Activated T-helper 1 cell treated with Interleukin-2 at 50 U/mL for 16 hours (primary cell): ENCODE measurements at places on chromosomes 16 and 17.

DNA sequence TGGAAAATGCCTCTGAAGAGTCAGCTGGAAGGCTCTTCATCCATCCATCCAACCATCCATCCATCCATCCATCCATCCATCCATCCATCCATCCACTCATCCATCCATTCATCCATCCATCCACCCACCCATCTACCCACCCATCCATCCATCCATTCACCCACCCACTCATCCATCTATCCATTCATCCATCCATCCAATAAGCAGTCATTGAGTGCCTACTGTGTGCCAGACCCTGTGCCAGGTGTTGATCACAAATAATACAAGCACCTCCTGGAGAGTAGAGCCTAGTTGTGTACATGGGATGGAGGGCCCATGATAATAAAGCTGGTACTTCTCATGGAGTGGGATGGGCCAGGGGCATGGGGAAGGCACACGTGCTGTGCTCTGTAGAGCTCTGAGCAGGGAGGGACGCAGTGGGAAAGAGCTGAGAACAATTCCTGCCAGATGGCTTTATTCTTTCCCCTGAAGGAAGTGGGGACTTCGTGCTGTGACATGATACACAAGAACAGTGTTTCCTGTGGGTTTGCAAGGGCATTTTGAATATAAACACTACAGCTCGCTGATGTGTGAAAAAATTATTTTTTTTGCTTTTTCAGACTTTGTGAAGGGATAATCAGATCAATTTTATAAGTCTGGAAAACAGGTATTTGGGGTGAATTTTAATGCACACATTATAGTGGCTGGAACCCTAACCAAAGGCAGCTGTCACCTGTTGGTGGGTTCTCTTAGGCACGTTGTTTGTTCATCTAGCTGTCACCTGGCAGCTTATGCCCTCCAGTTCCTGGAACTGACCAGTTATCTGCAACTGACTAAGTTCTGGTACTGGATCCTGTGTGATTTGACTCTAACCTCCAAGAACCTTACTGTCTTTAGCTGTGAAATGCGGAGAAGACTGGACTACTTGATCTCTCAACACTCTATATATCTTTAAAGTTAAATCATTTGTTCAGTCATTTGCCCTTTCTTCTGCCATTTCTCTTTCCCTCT lies 61.3 kb downstream of the PRKCB start:
- DNase-seq: no peak

GRCh38 chr16:20628213-20628612 lies 52.0 kb upstream of the ACSM2B start:
- DNase-seq: no peak

GRCh38 chr16:86874141-86874540 lies 295.8 kb downstream of the FOXL1 start:
- DNase-seq: no peak

GRCh38 chr17:72761431-72761830 lies 331.1 kb downstream of the SLC39A11 start:
- no peak for DNase-seq

DNA sequence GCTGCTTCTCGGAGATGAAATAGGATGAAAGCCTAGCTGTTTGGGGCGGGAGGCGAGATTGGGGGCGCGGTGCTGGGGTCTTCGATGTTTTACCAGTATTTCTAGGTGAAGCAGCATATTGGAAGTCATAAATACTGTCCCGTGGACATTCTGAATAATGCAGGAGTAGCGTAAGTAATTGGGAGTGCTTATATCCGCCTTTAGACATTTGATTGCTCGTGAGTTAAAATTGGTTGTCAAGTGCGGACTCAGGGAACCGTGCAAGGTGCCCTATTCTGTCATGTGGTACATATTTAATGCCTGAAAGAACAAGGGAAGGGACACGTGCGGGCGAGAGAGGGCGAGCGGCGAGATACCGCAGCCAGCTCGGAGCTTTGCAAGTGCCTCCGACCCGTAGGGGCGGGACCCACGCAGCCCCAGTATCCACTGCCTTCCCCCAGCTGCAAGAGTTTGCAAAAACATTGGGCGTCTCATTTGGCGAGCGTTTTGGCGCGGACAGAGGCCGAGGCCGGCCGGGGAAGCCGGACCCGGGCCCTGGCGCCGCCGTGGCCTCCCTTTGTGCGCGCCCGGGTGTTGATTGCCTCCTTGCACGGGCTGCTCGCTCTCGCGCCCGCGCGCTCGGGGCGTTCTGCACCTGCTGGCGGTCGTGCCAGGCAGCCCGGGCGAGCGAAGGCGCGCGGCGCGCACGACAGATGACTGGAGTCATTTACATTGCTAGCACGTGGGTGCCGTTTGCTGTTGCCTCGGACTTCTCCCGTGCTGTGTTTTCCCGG lies 849.8 kb upstream of the RBFOX1 start:
- DNase-seq: no peak

- DNase-seq: no peak
Measured at GRCh38 chr16:65105171-65105570, 16.7 kb downstream of the CDH11 start.

- DNase-seq: no peak
Measured at GRCh38 chr17:6000426-6000825, 69.8 kb upstream of the WSCD1 start.

DNA sequence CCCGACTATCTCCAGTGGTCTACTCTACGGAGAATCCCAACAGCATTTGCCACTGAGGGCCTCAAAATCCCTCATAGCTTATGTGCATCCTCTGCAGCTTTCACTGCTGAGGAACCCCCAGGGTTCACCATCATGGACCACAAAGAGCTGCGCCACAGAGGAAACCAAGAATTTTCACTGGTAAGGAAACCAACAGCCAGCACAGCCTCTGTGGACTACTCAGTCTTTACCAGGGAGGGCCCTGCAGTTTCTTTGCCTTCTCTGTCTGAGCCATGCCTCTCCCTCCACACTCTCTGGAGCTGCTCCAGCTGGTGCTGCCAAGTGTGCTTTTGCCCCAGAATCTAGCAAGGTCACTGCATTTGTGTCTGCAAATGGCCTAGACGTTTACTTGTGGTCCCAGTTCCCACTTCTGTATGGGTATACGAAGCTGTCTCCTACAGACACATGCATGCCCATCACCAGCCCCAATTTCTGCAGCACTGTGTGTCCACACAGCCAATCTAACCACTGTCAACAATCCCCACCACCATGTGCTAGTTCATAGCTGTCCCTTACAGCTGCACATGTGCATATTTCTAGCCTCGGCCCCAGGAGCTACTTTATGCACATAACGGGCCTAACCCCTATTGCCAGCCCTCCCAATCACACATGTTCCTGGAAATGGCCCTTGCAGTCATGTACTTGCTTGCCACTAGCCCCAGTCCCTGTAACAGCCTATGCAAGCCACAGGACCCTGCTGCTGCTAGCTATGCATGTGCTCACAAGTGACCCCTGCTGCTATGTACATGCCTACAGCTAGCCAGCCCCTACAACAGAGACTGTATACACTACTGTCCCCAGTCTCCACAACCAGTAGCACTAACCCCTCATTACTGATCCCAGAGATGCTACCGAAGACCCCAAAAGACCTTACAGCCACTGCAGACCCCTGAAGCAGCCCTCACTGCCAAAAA lies 1437.4 kb downstream of the CDH11 start:
- no peak for DNase-seq

- no peak for DNase-seq
Measured at GRCh38 chr17:81250286-81251093, 11.4 kb downstream of the NDUFAF8 start.

DNA sequence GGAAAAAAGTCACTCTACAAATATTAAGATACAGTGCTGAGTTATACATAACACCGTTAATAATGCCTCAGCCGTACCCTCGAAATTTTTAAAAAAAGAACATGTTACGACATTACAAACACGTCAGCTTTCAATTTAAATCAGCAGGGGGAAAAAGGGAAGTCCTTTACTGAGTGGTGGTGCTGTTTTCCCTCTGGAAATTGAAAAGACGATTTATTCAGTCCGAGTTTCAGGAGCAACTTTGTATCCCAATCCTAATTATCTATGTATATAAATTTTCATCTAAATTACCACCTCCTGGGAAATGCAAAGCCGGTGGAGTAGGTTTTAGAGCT lies 1.3 kb downstream of the NETO2 start:
- DNase-seq: no peak

DNA sequence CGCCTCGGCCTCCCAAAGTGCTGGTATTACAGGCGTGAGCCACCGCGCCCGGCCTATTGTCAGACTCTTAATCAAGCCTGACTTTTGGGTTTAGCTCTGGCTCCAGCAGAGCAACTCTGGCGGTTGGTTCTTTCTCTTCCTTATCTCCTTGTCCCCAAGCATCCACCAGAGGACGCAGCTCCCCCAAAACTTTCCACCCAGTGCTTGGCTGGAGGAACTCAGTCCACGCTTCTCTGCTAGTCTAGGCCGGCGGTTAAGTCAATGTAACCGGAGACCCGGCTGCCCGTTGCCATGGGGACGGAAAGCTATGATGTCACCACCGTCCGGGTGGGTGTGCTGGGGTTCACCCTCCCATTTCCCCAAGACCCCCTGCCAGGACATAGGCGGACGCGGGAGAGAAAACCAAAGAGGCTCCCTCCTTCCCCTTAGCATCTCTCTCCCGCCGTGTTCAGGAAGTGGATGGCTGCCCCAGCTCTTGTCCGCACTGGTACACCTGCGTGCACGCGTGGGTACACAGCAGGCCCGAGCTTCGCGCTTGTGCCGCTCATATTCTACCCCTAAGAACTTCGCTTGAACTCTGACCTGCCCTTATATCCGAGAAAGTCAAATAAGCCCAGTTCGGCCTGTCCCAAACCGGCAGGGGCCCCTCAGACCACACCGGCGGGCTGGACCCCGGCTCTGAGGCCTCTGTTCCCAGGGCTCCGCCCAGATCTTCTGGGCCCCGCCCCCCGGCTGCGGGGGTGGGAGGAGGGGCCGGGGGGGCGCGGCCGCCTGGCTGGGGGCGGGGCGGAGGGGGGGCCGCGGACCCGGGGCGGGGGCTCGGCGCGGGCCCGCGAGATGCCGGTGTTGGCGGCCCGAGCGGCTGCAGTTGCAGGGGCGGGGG lies at the start of gene RND2:
RND2 (plus strand) TSS at position 825 of the 883 bp plus-strand sequence. CDS start 117 bp downstream, outside the sequence.
- peak; percentile 59 for DNase-seq

DNA sequence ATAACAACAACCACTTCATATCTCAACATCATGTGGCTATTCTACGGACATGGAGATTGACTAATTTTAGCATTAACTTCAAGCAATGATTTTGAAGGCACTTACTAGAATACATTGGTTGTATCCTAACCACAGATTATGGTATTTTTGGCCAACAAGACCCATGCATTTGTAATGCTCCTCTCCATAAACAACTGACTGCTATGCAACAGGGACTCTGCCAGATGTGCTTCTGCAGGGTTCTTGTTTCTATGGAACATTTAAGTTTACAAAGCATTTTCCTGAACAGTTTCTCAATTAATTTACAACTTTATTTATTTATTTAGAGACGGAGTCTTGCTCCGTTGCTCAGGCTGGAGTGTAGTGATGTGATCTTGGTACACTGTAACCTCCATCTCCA lies 178.0 kb downstream of the PARN start:
- no peak for DNase-seq

- DNase-seq: peak; percentile 59
Measured at GRCh38 chr17:2050300-2051060, 4.4 kb upstream of the HIC1 start.

GRCh38 chr17:81278831-81279230 lies 16.3 kb downstream of the SLC38A10 start:
- DNase-seq: no peak

GRCh38 chr17:82107341-82107860 lies 9.4 kb upstream of the FASN start:
- no peak for DNase-seq

DNA sequence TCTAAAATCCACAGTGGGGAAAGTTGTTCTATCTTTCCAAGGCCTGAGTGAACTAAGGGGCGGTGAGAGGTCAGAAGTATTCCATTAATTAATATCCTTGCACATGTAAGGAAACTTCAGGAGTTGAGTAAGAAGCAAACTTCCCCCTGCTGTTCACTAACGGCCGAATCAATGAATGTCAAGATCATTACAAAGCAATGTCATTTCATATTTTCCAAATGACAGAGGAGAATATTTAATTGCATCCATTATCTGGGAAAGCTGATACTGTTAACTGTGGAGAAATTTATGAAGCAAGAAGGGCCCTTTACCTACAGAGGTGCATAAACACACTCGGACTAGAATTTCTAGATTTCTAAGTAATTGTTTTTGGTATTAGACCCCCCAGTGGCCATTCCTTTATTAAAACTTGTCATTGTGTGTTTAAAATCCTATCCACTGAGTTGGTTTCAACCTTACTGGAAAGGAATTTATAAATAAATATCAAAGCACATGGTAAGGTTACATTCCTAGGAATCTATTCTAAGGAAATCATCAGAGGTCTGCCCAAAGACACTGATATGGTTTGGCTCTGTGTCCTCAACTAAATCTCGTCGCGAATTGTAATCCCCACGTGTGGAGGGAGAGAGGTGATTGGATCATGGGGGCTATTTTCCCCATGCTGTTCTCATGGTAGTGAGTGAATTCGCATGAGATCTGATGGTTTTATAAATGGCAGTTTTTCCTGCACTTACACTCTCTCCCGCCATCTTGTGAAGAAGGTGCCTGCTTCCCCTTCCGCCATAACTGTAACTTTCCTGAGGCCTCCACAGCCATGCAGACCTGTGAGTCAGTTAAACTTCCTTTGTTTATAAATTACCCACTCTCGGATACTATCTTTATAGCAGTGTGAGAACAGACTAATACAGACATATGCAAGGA lies 20.4 kb upstream of the SMURF2 start:
- no peak for DNase-seq

- no peak for DNase-seq
Measured at GRCh38 chr17:80035687-80035936, at the start of gene TBC1D16. TBC1D16 (minus strand) TSS chr17:80035872; CDS start chr17:80013547, 22,325 bp downstream.

DNA sequence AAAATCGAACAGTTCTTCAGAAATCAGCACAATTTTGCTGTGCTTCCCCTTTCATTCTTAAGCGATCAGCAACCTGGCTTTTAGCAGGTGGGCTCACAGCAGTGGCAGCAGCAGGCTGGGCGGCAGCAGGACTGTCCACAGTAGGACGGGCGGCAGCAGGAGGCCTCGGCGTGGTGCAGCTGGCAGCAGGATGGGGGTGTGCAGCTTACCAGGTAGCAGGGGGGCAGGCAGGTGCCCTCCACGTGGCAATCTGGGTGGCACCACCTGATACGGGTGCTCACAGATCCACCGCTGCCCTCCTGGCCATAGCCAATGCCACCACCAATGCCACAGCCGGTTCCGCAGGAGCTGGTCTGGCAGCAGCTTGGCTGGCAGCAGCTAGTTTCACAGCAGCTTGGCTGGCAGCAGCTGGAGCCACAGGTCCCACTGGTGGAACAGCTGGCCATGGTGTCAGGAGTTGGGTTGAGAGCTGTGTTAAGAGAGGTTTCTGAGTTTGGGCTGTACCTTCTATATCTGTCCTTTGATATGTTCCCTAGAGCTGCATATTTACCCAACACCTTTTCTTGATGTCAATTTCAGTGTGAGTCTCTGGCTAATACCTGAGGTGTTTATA lies at the start of gene KRTAP1-4:
KRTAP1-4 (minus strand) TSS at position 563 of the 613 bp plus-strand sequence; CDS start at position 446, 117 bp downstream.
- no peak for DNase-seq

DNA sequence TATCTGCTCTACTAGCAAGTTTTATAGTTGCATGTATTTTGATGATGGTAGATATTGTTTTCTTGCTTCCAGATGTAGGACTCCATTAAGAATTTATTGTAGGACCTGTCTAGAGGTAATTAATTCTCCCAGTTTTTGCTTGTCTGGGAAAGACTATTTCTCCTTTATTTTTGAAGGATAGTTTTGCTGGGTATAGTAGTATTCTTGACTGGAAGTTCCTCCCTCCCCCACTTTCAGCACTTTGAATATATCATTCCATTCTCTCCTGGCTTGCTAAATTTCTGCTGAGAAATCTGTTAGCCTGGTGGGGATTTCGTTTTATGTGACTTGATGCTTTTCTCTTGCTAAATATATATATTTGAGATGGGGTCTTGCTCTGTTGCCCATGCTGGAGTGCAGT lies 8.0 kb upstream of the PHB1 start:
- no peak for DNase-seq
